ENCODE measurements at places on chromosomes 7 and 10. TPM values are rescaled to one million over a fixed set of nuclear protein-coding genes. Genes with fewer than 3 reads are reported as not detected.

- no peak for DNase-seq
These were observed 106.2 kb downstream of the DLG5 start for GRCh38 chr10:77820349-77820748.

DNA sequence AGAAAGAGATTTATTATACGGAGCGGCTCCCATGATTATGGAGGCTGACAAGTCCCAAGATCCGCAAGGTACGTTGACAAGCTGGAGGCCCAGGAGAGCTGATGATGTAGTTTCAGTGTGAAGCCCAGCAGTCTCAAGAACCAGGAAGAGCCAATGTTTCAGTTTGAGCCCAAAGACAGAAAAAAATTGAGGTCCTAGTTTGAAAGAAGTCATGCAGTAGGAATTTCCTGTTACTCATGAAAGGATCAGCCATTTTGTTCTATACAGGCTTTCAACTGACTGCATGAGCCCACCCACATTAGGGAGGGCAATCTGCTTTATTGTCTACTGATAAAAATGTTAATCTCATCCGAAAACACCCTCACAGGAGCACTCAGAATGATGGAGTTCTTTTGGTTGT, 51.5 kb downstream of the CCDC71L start:
- DNase-seq: no peak

GRCh38 chr10:17290226-17290625, 62.2 kb downstream of the VIM start:
- peak; percentile 52 for DNase-seq

KIF5B gene
- 81.8 TPM for total RNA-seq

ICA1 gene
- total RNA-seq: 45.2 TPM

JAZF1 gene
- 21.4 TPM for total RNA-seq

PLPP4 gene
- 0.31 TPM for total RNA-seq

GRCh38 chr7:156772725-156773124, 120.3 kb downstream of the LMBR1 start:
- no peak for DNase-seq

DNA sequence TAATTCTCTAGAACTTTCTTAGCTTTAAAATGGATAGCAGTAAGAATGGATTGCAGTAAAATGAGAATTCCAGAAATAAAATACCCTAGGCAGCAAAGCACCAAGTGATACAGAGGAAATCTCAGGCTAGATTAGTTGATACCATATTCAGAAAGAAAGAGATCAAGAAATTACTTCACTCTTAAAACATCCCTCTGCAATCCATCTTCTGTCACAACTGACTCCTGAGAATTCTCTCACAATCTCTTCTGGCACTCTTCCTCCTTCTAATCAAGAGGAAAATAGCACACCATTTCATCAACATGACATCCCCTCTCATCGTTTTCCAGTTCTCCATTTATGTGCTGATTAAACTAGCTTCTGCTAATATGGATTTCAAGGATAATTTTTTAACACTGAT, 42.2 kb upstream of the LAMB1 start:
- no peak for DNase-seq

GRCh38 chr10:4825868-4826791, at the start of gene AKR1E2:
AKR1E2 (plus strand) TSS chr10:4826207; CDS start chr10:4826325, 118 bp downstream.
- peak; percentile 90 for DNase-seq

DNA sequence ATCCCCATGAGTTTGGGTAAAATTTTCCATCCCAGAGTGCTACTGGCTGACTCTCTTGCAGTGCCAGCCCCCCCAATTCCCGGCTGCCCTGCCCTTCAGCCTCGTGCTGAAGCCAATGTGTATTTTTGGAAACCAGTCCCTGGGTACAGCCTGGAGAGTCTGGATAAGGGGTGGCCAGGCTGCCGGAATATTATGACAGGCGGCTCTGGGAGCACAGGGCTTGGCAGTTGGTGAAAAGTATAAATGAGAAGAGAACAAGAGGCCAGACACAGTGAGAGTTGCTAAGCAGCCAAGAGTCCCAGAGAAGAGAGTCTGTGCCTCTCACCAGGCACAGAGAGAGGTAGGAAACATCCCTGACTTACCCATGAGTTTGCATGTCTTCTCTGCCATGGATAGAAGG, 53.6 kb downstream of the TMEM130 start:
- no peak for DNase-seq

GRCh38 chr7:133735222-133735621, 391.9 kb upstream of the LRGUK start:
- DNase-seq: no peak

GRCh38 chr7:100691676-100692577, 2.1 kb downstream of the GIGYF1 start:
- peak; percentile 96 for DNase-seq

DNA sequence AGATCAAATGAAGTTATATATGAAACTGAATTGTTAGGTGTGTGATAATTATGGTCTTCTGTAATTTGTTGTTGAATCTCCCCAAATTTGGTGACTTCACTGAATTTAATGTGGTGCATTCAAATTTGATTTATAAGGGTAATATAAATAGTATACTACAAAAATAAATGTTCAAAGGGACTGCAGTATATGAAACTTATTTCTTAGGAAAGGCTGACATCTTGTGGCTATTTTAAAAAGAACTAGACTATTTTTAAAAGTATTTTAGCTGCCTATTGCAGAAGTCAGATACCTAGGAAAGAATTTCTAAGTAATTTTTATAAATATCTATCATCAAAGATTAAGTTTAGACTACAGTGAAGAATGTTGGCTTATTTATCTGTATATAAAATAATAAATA, 36.6 kb downstream of the ATRNL1 start:
- DNase-seq: peak; percentile 57

GRCh38 chr7:22433710-22434460, 66.1 kb downstream of the STEAP1B start:
- DNase-seq: peak; percentile 52

GRCh38 chr7:115779561-115779960, 251.0 kb downstream of the TFEC start:
- no peak for DNase-seq

DNA sequence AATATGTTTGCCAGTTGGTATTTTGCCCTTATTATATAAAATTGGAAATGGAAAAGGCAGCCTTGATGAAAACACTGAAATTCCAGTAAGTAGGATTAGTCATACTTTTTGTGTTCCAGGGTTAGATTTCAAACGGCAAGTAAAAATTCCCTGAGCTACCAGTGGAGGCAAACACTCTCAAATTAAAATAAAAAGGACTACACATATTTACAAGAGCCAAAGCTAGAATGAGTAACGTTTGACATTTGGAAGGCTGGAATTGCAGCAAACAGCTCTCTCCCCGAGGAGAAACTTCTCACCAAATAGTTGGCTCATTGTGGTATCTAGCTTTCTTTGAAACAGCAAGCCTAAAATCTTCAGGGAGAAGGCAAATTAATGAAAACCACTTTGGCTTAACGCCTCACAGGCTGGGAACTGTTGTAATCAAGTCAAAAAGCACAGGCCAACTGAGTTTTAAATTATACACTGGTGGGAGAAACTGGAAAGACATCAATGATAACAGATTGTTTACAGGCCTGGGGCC, 288.4 kb downstream of the SNX13 start:
- DNase-seq: no peak

GRCh38 chr7:99120916-99121315, 23.0 kb downstream of the SMURF1 start:
- DNase-seq: no peak

DNA sequence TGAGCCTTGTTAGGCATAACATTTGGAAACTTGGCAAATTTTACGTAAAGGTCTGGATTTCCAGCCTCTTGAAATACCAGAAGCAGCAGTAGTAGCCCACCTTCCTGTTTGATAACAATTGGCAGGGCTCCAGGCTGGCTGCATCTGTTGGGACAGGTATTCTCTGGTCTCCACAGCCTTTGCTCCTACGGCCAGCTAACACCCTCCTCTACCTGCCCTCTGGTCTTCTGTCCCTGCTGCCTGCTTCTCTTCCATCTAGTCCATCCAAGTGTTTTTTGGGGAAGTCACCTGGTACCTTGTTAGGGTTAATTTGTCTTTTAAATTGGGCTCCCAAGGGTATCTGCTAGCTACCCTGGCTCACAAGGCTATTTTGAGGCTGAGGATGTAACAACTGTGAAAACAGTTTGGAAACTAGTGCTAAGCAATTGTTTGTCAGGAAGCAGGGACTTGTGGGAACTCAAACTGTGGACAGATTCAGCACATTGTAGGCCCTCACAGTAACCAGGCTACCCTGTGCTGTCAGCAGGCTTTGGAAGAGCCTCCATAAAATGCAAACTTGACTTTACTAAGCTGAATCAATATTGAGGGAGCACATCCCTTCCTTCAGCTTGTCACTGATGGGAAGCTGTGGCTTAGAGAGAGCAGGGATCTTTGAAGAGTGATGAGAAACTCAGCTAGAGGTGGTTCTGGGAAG, 8.5 kb downstream of the RPS24 start:
- DNase-seq: no peak

SLC39A12 gene
- total RNA-seq: not detected

UNCX gene
- not detected for total RNA-seq

DNA sequence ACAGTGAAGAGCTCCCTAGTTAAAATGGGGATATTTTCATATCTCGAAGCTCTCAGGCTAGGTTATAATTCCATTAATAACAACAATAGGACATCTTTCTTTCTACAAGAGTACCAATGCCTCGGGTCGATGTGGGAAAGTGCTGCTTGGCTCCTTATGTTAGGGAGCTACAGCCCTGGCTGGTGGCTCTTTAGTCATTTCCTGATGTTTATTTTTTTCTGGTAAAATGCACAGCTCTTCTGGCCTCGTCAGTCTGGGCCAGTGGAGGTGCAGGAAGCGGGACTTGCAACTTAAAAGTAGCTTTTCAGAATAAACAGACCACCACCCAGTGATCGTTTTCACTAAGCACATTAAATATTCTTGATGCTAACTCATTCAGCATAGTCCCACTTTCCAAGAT, 58.3 kb downstream of the MKX start:
- no peak for DNase-seq

- no peak for DNase-seq
These were observed 99.9 kb upstream of the AKR1E2 start for GRCh38 chr10:4725917-4726606.

NUDT5 gene
- total RNA-seq: 107 TPM

Data from GM23338 (cell line).